ENCODE measurements at places on chromosomes 5 and 9. TPM values are rescaled to one million over a fixed set of nuclear protein-coding genes. Genes with fewer than 3 reads are reported as not detected.

HSDL2 gene
- total RNA-seq = 55.0 TPM

NR4A3 gene
- 0.17 TPM for total RNA-seq

NTNG2 gene
- total RNA-seq = 1.9 TPM

PCDHA6 gene
- 5.4 TPM for total RNA-seq

SEC16A gene
- total RNA-seq = 22.1 TPM

GDF9 gene
- total RNA-seq = not detected

FAM169A gene
- 26.8 TPM for total RNA-seq

GRXCR2 gene
- not detected for total RNA-seq

NEUROG1 gene
- not detected for total RNA-seq

FAM114A2 gene
- 23.8 TPM for total RNA-seq

ORM2 gene
- not detected for total RNA-seq

CNTFR gene
- total RNA-seq = not detected

DMGDH gene
- 0.18 TPM for total RNA-seq

HSD17B4 gene
- 186 TPM for total RNA-seq

CFAP90 gene
- 0.18 TPM for total RNA-seq

ISL1 gene
- total RNA-seq = 2.7 TPM

NRARP gene
- total RNA-seq = 3.5 TPM

CSF1R gene
- total RNA-seq = not detected

GMCL2 gene
- total RNA-seq = not detected

SLC35D2 gene
- total RNA-seq = 18.6 TPM

ZDHHC11 gene
- total RNA-seq = 3.6 TPM

RNF180 gene
- total RNA-seq = 2.4 TPM

FOXD4L5 gene
- not detected for total RNA-seq

GADD45G gene
- total RNA-seq = 9.3 TPM

NRG2 gene
- total RNA-seq = 0.17 TPM

PCDHGA8 gene
- total RNA-seq = 0.06 TPM

SCGB3A2 gene
- total RNA-seq = not detected

GCNT4 gene
- total RNA-seq = 1.7 TPM

IFNK gene
- not detected for total RNA-seq

Measured in Daoy (cell line).